ENCODE measurements at places on chromosomes 1 and 21.

- no peak for DNase-seq
Observed at GRCh38 chr21:42366292-42367010, at the start of gene TFF1. TSS of gene TFF1 (minus strand) at chr21:42366535. CDS start at chr21:42366495, 40 bp downstream.

GRCh38 chr1:205210756-205211168 is 740 bp downstream of the DSTYK start:
- no peak for DNase-seq

DNA sequence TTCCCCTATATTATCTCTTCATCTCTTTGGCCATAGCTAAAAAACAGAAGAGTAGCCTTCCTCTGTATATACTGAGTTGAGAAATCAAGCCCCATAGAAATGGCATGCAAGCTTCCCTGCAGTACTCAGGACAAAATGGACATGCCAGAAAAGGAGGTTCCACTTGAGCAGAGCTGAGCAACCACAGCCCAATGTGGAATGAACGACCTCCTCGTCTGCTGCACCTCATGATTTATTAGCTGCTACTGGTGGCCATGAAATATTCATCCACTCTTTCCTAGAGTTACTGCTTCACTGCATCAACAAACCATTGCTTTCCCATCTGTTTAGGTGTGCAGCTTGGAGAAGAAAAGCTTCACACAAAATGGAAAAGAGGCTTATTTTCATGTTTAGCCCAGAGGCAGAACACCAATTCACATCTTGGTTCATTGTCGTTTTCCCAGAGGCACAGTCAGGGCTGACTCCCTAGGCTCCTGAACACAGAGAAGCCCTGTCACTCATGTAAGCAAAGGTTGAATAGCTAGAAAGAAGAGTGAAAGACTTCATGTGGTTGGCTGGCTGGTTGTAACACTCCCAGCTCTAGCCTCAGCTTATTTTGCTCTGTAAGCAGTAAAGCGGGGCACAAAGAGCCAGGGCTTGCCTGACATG is 148.0 kb downstream of the TSEN15 start:
- peak; percentile 63 for DNase-seq

- DNase-seq: peak; percentile 16
Observed at GRCh38 chr1:174190691-174191199, 31.4 kb downstream of the RABGAP1L start.

DNA sequence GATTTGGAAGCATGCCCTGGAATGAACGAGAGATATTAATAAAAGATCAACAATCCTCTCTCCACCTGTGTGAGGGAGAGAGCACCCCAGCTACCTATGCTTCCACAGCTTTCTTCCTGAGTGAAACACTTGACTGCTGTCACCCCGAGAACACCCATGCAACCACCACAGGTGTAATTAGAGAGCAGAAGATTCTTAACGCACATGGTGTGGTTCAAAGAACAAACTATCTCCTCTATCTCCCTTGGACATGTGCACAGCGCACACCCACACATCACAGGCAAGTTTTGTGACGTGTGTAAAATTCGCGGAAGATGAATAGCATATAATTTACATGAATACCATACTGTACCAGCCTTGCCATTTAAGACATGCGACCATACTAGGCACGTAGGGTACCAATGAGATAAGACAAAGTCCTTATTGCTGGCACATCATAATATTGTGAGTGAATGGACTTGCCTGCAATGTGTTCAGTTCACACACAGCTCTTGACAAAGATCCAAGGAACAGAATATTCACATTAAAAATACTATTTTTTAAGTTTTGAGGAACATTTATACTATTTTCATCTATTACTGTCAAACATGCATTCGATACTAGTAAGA is 11.6 kb downstream of the ERRFI1 start:
- DNase-seq: no peak

GRCh38 chr1:169586395-169587255 is at the start of gene F5:
TSS of gene F5 (minus strand) at chr1:169586481. CDS start at chr1:169586386, 95 bp downstream.
- peak; percentile 79 for DNase-seq

DNA sequence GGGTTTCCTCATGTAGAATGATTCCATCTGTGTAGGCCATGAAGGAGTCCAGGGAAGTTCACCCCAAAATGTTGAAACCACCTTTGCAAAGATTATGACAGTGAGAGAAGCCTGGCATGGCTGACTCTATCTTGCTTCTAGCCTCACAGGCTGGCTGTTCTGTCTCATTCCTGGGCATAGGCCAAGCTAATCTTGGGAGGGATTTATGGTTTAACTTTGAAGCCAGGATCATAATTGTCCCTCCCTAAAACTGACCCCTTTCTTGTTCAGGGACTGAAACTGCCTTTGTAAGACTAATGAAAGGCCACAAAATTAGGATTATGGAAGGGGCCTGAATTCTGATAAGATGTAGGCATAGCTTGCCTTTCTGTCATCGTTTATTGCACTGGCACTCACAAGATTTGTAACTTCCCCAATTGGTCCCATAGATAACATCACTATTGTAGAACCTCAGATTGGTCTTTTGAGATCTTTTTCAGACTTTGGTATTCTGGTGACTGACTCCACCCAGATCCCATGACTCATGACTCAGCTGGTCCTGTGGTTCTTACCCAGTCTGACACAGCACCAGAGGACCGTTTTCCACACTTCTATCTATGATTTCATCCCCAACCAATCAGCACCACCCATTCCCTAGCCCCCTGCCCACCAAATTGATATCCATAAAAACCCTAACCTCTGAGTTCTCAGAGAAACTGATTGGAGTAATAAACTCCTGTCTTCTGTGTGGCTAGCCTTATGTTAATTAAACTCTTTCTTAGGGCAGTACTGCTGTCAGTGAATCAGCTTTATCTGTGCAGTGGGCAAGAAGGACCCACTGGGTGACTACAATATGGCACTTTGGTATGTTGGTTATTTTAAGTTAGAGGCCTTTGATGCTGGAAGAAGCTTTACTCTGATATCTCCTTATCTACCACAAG is 13.6 kb upstream of the LAMTOR5 start:
- DNase-seq: no peak

All from eye (tissue), 1 donor.